A549 treated with RU486 at 1 μM for 4 hours (cell line): ENCODE measurements at places on chromosomes 7 and 10. TPM values are rescaled to one million over a fixed set of nuclear protein-coding genes. Genes with fewer than 3 reads are reported as not detected.

Gene TBC1D12
- total RNA-seq, result 3.2 to 6.2 TPM (median 5.5 TPM) in 5 replicates

Gene TRIM50
- total RNA-seq, result not detected in 5 replicates

Gene LIPJ
- total RNA-seq, result not detected in 5 replicates

Gene RARRES2
- total RNA-seq, result not detected in 5 replicates

Gene FBXL13
- 0.19 to 0.42 TPM (median 0.31 TPM) in 4 of 5 replicates, not detected in the other for total RNA-seq

Gene CPA4
- total RNA-seq, result 6.5 to 9.6 TPM (median 6.8 TPM) in 5 replicates

Gene NPY4R
- 29.6 to 43.8 TPM (median 38.3 TPM) in 5 replicates for total RNA-seq

Gene STN1
- 18.1 to 21.4 TPM (median 18.9 TPM) in 5 replicates for total RNA-seq

Gene WAPL
- total RNA-seq, result 9.7 to 18.5 TPM (median 15.7 TPM) in 5 replicates

Gene NPSR1
- not detected in 5 replicates for total RNA-seq

Gene IGFBP1
- 26.0 to 46.0 TPM (median 41.8 TPM) in 5 replicates for total RNA-seq

Gene TEX36
- total RNA-seq, result not detected in 5 replicates

Gene UPK3B
- 11.2 to 20.7 TPM (median 17.7 TPM) in 5 replicates for total RNA-seq

Gene C10orf62
- not detected in 5 replicates for total RNA-seq

Gene TRIL
- not detected in 5 replicates for total RNA-seq

Gene CACUL1
- 6.0 to 14.5 TPM (median 12.0 TPM) in 5 replicates for total RNA-seq

Gene LRRC4
- not detected in 5 replicates for total RNA-seq

Gene GPR15LG
- not detected in 5 replicates for total RNA-seq

Gene ANKRD2
- 2.8 to 6.8 TPM (median 4.4 TPM) in 5 replicates for total RNA-seq

Gene MRLN
- not detected in 5 replicates for total RNA-seq

Gene HOXA6
- 0.98 to 2.1 TPM (median 1.5 TPM) in 5 replicates for total RNA-seq

Gene RNF133
- not detected in 5 replicates for total RNA-seq

Gene AQP1
- 0.32 to 0.58 TPM (median 0.37 TPM) in 5 replicates for total RNA-seq

Gene ELAPOR2
- total RNA-seq, result 0.06 to 0.17 TPM in 2 of 5 replicates, not detected in the others

Gene AMPH
- total RNA-seq, result not detected in 5 replicates

Gene HOXA3
- total RNA-seq, result 6.0 to 11.2 TPM (median 9.0 TPM) in 5 replicates

Gene TLL2
- 0.04 to 0.17 TPM (median 0.09 TPM) in 5 replicates for total RNA-seq

Gene OPN4
- total RNA-seq, result not detected in 5 replicates

Gene PAPOLB
- total RNA-seq, result not detected in 5 replicates

Gene HMX3
- total RNA-seq, result 0.12 TPM in 1 of 5 replicates, not detected in the others

Gene SLC39A12
- total RNA-seq, result not detected in 5 replicates

Gene DPYSL4
- 13.4 to 19.1 TPM (median 16.4 TPM) in 5 replicates for total RNA-seq

Gene TRIM4
- 20.5 to 27.9 TPM (median 26.3 TPM) in 5 replicates for total RNA-seq

Gene ZNF22
- total RNA-seq, result 3.2 to 7.0 TPM (median 6.7 TPM) in 5 replicates

Gene GDF2
- total RNA-seq, result not detected in 5 replicates

Gene PKD2L1
- total RNA-seq, result 0.07 TPM in 1 of 5 replicates, not detected in the others

Gene SNCG
- 9.3 to 15.3 TPM (median 13.4 TPM) in 5 replicates for total RNA-seq

Gene SH3PXD2A
- total RNA-seq, result 1.3 to 2.3 TPM (median 1.9 TPM) in 5 replicates

Gene ADAM22
- total RNA-seq, result 0.25 to 0.77 TPM (median 0.38 TPM) in 5 replicates

Gene DPP6
- not detected in 5 replicates for total RNA-seq

Gene PIP4K2A
- total RNA-seq, result 19.9 to 38.0 TPM (median 22.6 TPM) in 5 replicates

Gene ADAMTS14
- 0.05 to 0.07 TPM (median 0.06 TPM) in 5 replicates for total RNA-seq

Gene TUBAL3
- total RNA-seq, result 0.13 to 0.48 TPM (median 0.29 TPM) in 5 replicates

Gene EMX2
- not detected in 5 replicates for total RNA-seq

Gene SPAG6
- total RNA-seq, result not detected in 5 replicates

Gene PRKCQ
- 4.1 to 5.4 TPM (median 4.5 TPM) in 5 replicates for total RNA-seq

Gene LIPK
- not detected in 5 replicates for total RNA-seq

Gene ANKIB1
- total RNA-seq, result 15.9 to 20.9 TPM (median 20.0 TPM) in 5 replicates

Gene AKR1D1
- not detected in 5 replicates for total RNA-seq

Gene SORBS1
- 0.32 to 0.69 TPM (median 0.54 TPM) in 5 replicates for total RNA-seq

Gene MNX1
- 4.0 to 6.6 TPM (median 6.3 TPM) in 5 replicates for total RNA-seq

Gene PLA2G12B
- total RNA-seq, result not detected in 5 replicates
